IMR-90 (cell line): ENCODE measurements at places on chromosomes 7 and 10. TPM values are rescaled to one million over a fixed set of nuclear protein-coding genes. Genes with fewer than 3 reads are reported as not detected.

The PON3 gene
- not detected in 2 replicates for total RNA-seq

The NAT16 gene
- not detected in 2 replicates for total RNA-seq

The TMEM106B gene
- total RNA-seq = 59.5 and 82.8 TPM in 2 replicates

- no peaks in the 10 kb centered on the region for H3K4me1 ChIP-seq
- no peak overlapping the region for H3K27ac ChIP-seq
- no peak overlapping the region for H3K4me3 ChIP-seq
- peaks cover 30% of the 10 kb centered on the region for H3K27me3 ChIP-seq
- DNase-seq = no peak
Observed at GRCh38 chr10:70773965-70774809, 11.0 kb downstream of the TBATA start.

GRCh38 chr7:34269084-34269483, 363.7 kb downstream of the BMPER start:
- H3K4me3 ChIP-seq = no peak overlapping the region
- no peaks in the 10 kb centered on the region for H3K36me3 ChIP-seq
- DNase-seq = no peak
- no peak overlapping the region for H3K27ac ChIP-seq
- no peaks in the 10 kb centered on the region; the same call in 1 of the 2 replicates for H3K27me3 ChIP-seq

GRCh38 chr7:36289833-36290661, 99.6 kb upstream of the ANLN start:
- peaks cover 12% of the 10 kb centered on the region; the same call in 1 of the 2 replicates for H3K36me3 ChIP-seq
- no peak overlapping the region for H3K27ac ChIP-seq
- DNase-seq = no peak
- no peak overlapping the region for H3K4me3 ChIP-seq

DNA sequence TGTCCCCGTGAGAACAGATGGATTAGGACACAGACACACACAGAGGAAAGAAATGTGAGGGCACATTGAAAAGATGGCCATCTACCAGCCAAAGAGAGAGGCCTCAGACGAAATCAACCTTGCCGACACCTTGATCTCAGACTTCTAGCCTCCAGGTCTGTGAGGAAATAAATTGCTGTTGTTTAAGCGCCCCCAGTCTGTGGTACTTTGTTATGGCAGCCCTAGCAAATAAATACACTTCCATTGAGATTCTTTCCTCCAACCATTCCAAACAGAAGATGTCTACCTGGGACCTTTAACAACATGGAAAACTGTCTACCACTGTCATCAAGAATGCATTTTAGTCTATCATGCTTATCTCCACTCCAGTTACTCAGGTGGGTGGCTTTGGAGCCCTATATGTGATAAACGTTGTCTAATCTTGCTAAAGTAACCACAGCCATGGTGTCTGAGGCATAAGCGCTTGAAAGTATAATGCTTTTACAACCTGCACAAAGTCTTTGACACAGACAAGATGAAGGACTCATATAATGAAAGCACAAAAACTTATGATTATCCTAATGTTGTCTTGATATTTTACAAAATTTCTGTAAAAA, 244.3 kb downstream of the MTERF1 start:
- H3K27me3 ChIP-seq = no peaks in the 10 kb centered on the region
- H3K36me3 ChIP-seq = no peaks in the 10 kb centered on the region
- H3K27ac ChIP-seq = no peak overlapping the region

- DNase-seq = no peak
- H3K27ac ChIP-seq = no peak overlapping the region
- H3K36me3 ChIP-seq = peaks cover 34% of the 10 kb centered on the region
- peaks cover 14% of the 10 kb centered on the region for H3K4me1 ChIP-seq
- H3K27me3 ChIP-seq = no peaks in the 10 kb centered on the region
Observed at GRCh38 chr7:129835569-129835968, 117.2 kb downstream of the UBE2H start.
